ENCODE measurements at places on chromosomes 5 and 9.
A peak's percentile ranks its signal among the peaks of the same experiment; 100 is the strongest.

- DNase-seq = no peak
Observed at GRCh38 chr9:87290241-87291052, 207.2 kb upstream of the DAPK1 start.

- no peak for DNase-seq
Observed at GRCh38 chr5:126801992-126802294, 25.0 kb downstream of the LMNB1 start.

DNA sequence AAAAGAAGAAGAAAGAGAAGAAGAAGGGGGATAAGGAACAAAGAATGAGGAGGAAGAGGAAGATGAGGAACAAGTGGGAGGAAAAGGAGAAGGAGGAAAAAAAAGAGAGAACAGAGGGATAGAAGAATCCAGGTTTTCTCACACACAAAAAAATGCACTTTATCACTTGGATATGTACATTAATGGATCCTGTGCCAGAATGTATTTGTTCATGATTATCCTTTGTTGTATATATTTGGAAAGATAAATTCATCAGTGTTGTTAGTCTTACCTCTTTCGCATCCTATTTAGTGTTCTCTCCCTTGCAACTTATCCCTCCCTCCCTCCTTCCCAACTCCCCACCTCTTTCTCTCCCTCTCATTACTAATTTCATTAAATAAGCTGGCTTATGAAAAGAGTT, 298.8 kb downstream of the SLCO4C1 start:
- DNase-seq = no peak

DNA sequence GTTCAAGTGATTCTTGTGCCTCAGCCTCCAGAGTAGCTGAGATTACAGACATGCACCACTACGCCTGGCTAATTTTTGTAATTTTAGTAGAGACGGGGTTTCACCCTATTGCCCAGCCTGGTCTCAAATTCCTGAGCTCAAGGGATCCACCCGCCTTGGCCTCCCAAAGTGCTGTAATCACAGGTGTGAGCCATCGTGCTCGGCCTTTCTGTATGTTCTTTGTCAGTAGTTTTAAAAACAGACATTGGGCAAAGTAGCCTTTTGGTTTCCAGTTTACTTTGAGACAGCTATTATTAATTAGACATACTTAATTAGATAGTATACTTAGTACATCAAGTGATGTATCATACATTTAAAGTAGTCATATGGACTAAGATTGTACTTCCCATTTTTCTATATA, 45.2 kb downstream of the RBM27 start:
- DNase-seq = no peak

DNA sequence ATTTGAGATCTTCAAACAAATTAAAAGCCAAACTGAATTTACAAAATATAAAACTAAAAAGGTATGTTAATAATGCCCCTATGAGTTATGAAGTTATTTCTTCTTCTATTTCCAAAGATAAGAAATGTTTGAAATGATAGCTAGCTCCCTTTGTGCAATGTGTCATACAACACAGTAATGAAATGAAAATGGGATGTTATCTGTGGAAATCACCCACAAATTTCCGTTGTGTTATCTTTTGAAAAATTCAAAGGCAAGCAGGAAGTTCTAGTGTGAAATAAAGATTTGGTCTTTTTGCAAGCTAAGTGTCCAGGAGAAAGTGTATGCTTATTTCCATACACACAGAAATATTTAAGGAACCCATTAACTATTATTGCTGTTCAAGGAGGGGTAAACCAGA, 375.3 kb upstream of the PRR16 start:
- no peak for DNase-seq

- no peak for DNase-seq
Observed at GRCh38 chr9:129852579-129852978, 17.3 kb downstream of the USP20 start.

GRCh38 chr5:14884062-14884612, 12.6 kb upstream of the ANKH start:
- DNase-seq = no peak

- peak; percentile 80 for DNase-seq
Observed at GRCh38 chr9:107172160-107172978, 110.7 kb upstream of the RAD23B start.

DNA sequence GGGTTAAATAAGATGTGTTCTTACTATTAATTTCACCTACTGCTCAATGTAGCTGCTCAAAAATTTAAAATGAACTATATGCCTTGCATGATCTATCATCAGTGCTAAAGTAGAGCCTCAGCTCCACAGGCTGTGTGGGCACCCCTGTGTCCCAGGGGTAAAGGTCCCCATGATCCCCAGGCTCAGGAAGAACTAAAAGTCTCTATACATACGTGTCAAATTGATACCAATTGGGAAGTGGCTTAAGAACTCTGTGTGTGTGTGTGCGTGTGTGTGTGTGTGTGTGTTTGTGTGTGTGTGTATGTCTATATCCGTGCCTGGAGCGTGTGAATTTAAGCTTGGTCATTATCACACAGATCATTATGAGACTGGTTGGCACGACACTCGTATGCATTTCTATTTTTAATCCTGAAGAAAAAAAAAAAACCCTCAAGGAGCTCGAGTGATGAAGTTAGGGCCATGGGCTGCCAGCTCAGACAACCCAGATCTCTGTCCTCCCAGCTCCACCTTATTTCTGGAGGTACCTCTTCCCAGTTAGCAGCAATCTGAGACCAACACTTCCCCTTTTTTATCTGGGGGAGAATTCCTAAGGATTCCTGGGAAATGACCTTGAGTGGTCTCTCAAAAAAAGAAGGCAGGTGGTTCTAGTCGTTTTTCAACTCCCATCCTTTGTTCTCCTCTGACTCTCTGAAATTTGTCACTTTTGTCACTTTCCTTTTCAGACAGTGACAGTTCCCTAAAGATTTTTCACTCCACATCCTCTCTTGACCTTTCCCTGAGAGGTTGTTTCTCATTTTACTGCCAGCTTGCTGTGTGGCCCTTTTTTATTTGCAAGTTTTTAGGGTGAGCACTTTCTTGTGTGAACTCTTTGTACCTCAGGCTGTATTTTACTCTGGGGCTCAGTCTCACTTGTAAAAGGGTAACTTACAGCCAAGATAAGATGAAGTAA, 45.7 kb upstream of the CTXN3 start:
- DNase-seq = no peak

DNA sequence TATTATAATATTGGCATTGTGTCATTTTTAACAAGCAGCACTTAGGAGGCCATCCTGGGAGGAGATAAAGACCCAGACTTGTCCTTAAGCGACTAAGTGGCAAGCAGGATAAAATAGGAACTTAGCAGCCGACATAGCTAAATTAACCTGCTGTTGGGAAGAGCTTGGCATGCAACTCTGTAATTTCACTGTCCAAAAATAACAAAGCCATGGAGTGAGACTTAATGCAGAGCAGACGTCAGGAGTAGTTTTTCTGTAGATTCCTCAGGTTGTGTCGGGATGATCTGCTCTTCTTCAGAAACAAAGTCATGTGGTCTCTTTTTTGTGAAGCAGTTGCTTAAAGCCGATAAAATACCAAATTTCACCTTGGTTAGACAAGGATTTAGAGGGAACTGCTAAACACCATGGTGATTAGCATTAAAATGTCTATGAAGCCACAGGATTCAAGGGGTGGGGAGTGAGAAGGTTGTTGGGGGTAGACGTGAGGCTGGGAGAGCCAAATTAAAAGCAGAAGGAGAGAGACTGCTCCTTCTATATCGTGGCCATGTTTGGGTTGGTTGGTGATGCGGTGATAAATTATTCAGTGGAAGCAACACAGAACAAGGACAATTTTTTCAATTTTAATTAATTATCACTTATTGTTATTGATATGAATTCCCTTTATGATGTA, 303.0 kb downstream of the CSNK1G3 start:
- DNase-seq = no peak

- no peak for DNase-seq
Observed at GRCh38 chr5:179700401-179700918, 1.7 kb downstream of the CANX start.

- DNase-seq = peak; percentile 38
Observed at GRCh38 chr9:72315510-72316311, 49.3 kb downstream of the ZFAND5 start.
